NT2/D1 (cell line): ENCODE measurements at places on chromosomes 13 and 19.

GRCh38 chr19:15181394-15181793 is 19.4 kb downstream of the NOTCH3 start:
- no peak for DNase-seq

DNA sequence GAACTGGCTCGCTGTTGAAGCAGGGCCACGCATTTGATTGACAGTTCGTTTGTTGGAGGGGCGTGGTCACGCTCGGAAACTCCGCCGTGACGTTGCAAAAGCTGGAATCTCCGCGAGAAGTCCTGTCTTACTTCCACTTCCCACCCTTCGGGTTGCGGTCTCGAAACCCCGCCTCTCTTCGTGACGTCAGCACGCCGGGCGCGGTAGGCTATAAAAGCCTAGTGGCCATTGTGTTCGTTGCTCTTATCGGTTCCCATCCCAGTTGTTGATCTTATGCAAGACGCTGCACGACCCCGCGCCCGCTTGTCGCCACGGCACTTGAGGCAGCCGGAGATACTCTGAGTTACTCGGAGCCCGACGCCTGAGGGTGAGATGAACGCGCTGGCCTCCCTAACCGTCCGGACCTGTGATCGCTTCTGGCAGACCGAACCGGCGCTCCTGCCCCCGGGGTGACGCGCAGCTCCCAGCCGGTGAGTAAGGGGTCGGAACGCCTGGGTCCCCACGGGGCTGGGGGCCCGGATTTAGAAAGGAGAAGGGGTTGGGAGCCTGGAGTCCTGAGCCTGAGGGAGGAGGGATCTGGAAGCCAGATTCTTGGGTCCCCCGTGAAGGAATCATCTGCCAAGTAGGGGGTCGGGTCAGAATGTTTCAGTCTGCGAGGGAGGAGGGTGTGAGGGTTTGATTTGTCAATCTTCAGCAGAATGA is at the start of gene PPP1R15A:
PPP1R15A (plus strand) TSS at position 240 of the 702 bp plus-strand sequence. CDS start 813 bp downstream, outside the sequence.
- peak; percentile 63 for DNase-seq

GRCh38 chr19:11383706-11384048 is 437 bp downstream of the EPOR start:
- DNase-seq = no peak

- no peak for DNase-seq
Observed at GRCh38 chr13:113981194-113981605, 7.3 kb upstream of the C13orf46 start.

DNA sequence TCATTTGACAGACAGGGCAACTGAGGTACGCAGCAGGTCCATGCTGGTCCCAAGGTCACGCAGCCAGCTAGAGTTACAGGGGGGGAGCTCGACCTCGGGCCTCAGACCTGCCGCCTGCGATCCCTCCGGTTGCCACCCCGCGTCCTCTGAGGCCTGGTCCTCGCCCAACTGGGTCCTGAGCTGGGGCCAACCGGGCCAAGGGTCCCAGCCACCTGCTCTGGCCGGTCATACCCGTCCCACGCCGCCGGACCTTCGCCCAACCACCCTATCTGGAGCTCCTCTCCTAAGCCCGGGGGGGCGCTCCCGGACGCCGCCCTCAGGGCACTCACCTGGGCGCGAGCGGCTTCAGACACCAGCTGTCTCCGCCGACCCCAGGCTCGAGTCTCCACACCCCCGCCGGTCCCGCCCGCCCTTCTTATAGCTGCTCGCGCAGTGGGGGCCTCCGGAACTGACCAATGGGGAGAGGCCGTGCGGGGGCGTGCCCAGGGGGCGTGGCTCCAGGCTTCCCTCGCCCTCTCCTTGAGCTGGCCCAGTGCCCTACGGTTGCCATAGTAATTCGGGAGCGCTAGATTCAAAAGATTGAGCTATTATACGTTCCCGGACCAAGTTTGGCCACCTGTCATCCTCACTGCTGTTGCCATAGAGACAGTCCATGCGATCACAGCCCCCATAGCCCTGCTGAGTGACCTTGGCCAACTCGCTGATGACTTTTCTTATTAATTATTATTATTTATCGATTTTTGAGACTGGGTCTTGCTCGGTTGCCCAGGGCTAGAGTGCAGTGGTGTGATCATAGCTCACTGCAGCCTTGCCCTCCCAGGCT is at the start of gene PLIN5:
PLIN5 (minus strand) TSS at position 389 of the 823 bp plus-strand sequence. CDS start 1,150 bp downstream, outside the sequence.
- peak; percentile 80 for DNase-seq

- DNase-seq = no peak
Observed at GRCh38 chr13:51240958-51241357, 18.8 kb downstream of the FAM124A start.

DNA sequence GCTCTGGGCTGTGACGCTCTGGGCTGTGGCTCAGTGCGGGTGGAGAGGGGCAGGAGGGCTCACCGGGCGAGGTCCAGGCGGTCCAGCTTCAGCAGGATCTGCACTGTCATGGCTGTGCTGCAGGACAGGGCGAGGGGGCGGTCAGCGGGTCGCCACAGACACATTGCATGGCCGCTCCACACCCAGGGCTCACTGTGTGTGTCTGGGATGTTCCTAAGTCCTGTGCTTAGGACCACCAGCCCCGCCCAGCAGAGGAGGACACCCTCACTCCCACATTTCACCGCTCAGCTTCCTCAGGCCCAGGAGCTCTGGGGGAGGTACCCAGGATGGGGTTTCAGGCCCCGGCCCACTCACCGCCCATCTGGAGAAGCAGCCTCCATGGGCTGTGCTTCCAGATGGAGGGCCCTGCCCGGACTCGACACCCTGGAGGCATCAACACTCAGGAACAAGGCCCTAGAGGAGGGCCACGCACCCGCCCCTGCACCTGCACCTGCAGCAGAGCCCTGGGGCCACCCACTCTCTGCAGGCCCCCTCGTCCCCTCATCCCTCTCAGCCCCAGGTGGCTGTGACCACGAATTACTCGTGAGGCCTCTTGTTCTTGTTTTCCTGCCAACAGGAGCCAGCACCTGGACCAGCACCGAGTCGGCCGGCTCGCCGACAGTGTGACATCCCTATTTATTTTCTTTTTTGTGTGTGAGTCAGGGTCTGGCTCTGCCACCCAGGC is 9.7 kb upstream of the CERS1 start:
- no peak for DNase-seq
